ENCODE measurements at places on chromosomes 6 and 20.

DNA sequence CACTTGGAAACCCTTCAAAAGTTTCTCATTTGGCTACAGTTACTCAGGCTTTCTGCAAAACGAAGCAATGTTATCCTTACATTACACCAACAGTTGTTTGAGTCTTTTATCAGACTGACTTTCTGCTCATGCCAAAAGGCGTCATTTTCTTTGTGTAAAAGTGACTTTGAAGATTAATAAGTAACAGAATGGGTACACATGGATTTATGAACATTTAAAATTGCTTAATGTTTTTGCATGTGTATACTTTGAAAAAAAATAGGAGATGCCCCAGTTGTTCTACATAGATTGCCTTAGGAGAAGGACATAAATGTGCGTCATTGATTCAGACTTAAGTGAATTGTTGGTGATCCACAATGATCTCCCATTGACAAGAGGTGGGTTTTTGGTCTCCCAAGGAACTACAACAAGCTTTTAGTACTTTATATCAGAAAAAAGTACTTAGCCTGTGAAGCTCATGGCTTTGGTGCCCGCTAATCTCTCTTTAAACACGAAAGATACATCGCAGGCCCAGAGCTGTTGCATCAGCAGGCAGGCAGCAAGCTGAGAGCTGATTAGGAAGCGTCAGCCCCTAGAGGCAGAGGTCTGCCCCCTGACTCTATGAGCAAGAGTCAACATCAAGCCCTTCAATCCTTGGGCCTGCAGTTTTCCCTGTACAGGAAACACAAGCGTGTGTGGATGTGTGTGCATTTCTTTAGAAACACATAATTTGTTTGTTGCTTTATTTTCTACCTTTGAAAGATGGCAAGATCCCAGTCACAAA, 45.9 kb downstream of the SLC22A3 start:
- H3K27ac ChIP-seq = no peak overlapping the region
- H3K27me3 ChIP-seq = no peaks in the 10 kb centered on the region
- no peaks in the 10 kb centered on the region for H3K4me1 ChIP-seq
- DNase-seq = no peak
- H3K4me3 ChIP-seq = no peak overlapping the region
- H3K36me3 ChIP-seq = no peaks in the 10 kb centered on the region

DNA sequence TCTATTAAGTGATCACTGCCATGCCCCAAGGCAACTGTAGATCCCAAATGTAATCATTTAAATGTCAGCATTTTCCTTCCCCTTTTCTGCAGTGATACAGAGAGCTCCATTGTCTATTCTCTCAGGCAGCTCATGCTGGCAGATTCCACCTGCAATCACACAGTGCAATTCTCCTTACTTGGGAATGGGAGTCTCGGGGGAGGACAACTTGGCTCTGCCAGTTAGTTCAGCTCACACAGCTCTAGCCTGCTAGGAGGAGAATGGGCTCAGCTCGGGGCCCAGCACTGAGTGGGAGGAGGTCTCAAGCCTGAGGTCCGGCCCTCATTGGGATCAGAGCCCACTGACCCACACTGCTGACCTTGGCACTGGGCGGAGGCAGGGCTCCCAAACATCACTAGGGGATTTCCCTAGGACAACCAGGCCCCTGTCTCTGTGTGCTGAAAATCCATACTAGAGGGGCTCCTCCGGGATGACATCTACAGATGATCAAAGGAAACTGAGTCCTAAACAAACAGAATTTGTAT, 109.2 kb upstream of the ASF1A start:
- DNase-seq = no peak
- H3K4me1 ChIP-seq = peaks cover 2% of the 10 kb centered on the region
- no peak overlapping the region for H3K4me3 ChIP-seq
- H3K36me3 ChIP-seq = no peaks in the 10 kb centered on the region
- no peak overlapping the region for H3K27ac ChIP-seq
- no peaks in the 10 kb centered on the region for H3K27me3 ChIP-seq

DNA sequence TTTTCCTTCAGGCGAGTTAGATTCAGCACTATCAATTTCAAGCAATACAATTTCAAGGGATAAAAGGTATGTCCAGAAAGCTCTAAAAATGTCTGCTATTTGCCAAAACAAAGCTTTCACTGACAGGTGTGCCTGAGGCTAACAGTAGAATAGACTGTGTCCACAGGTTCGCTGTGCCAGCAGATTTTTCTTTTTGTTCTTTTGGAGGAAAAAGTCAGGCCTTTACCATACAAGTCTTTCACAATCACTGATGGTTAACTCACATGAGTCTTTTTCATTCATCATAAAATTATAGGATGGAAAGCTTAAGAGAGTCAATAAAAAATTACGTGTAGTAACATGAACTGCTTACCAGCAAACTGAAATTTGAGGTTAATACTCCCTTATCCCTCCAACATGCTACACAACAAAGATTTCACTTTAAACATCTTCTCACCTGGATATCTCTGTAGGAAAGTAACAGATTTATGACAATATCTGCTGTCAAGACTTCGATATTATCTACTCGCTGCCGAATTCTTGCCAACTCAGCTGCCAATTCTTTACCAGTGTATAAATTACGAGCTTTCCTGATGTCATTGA, 95.4 kb downstream of the MAP3K5 start:
- H3K36me3 ChIP-seq = no peaks in the 10 kb centered on the region
- DNase-seq = no peak
- H3K4me1 ChIP-seq = no peaks in the 10 kb centered on the region
- no peak overlapping the region for H3K27ac ChIP-seq
- H3K27me3 ChIP-seq = no peaks in the 10 kb centered on the region

- H3K27ac ChIP-seq = peak overlapping the region; percentile 83
- peak; percentile 75 for DNase-seq
- H3K4me3 ChIP-seq = peak overlapping the region; percentile 6
- no peaks in the 10 kb centered on the region for H3K27me3 ChIP-seq
These were observed 259.1 kb downstream of the HDGFL1 start for GRCh38 chr6:22828179-22829062.

DNA sequence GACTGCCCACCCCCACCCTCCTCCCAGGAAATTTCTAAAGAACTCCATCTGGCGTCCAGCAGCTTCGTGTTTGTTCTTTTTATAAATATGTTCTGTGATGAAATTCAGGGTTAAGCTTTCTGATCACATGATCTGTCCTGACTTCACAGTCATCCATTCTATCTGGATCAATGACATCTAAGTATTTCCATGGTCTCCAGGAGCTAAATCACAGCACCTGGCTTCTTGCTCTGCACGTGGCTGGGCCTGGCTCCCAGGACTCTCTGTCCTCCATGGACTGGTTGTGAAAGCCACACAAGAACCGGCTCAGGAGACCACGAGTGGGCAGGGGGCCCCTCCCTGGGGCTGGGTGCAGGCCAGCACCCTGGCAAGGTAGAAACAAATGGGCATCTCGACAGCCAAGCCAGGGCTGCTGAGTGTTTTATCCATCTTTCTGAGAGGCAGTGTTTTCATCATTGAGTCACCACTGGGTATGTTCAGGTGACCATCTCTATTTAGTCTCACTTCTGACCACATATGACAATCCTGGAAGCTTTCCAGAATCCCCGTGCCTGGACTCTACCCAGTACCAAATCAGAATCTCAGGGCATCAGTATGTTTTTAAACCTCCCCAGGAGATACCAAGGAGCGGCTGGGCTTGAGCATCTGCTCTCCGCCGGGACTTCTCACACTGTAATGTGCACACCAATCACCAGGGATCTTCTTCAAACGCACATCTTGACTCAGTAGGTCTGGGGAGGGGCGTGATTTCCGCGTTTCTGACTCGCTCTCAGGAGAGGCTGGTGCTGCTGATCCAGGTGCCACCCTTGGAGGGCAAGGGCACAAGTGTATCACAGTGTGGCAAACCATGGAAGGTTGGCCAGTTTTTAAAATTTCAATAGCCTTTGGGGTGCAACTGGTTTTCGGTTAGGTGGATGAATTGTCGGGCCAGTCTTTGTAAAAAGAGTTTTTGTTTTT, 31.6 kb upstream of the PXDC1 start:
- H3K36me3 ChIP-seq = no peaks in the 10 kb centered on the region
- H3K27ac ChIP-seq = no peak overlapping the region
- H3K27me3 ChIP-seq = no peaks in the 10 kb centered on the region
- no peaks in the 10 kb centered on the region for H3K4me1 ChIP-seq
- no peak for DNase-seq

Measured in kidney (tissue), 22 donors.